Activated CD4-positive, CD25-positive, alpha-beta regulatory T cell (primary cell): ENCODE measurements at places on chromosomes 4 and X.

DNA sequence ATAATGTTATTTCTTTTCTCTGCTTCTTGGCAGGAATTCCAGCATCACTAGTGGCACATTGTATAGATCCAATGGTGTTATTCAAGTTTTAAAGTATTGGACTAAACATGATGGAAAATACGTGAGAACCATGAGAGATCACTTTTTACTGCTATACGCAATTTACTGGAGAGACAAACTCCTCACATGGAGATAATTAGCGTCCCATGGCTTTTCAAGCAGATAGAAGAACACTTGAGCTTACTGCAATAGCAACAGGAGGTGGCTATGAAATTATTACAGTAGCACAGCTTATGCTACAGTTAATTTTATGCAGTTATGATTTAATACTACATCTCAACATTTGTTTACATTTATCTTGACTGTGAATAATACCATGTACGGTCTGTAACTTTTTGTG, 11.9 kb upstream of the TMEM185A start:
- no peak for DNase-seq

- no peak for DNase-seq
Measured at GRCh38 chr4:126396121-126396520, 1081.4 kb downstream of the FAT4 start.

GRCh38 chr4:162163892-162164759, at the start of gene FSTL5:
TSS of gene FSTL5 (minus strand) at chr4:162164000. CDS start at chr4:162111396, 52,604 bp downstream.
- no peak for DNase-seq

DNA sequence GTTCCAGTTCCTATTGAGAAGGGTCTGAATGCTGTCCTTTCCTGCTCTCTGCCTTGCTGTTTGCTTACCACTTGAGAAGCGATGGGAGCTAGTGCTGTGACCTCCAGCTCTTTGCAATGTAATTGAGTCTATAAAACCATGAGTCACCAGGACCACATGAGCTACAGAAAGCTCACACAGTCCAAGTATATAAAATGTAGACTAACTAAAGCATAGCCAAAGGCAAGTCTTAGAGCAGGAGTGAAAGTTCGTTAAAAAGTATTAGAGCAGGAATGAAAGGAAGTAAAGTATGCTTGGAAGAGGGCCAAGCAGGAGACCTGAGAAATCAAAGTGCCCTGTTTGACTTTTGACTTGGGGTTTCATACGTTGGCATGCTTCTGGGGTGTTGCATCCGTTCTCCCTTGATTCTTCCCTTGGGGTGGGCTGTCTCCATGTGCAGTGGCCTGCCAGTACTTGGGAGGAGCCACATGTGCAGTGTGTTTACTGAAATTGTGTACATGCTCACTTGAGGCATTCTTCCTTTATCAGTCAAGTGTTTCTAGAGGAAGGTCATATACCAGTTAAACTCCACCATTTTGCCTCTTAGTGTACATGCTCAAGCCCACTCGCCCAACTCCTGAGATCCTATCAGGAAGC, 71.3 kb upstream of the KIT start:
- DNase-seq, result no peak

DNA sequence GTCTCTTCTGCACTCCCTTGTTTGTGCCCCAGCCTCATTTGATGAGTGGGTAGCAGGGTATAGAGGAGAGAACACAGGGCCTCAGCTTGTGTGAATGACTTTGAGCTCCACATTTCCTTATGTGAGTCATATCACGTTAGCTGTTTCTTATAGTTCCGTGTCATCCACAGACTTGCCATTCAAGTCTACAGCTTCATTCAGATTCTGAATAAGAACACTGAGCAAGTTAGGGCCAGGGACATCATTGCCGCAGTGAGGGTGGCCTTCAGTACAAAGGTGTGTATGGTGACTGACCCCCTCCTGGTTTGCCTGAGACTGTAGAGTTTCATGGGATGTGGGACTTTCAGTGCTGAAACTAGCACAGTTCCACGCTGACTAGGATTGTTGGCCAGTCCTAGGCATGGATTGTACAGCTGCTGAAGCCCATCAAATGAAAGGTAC, 23.6 kb downstream of the KLF3 start:
- no peak for DNase-seq

DNA sequence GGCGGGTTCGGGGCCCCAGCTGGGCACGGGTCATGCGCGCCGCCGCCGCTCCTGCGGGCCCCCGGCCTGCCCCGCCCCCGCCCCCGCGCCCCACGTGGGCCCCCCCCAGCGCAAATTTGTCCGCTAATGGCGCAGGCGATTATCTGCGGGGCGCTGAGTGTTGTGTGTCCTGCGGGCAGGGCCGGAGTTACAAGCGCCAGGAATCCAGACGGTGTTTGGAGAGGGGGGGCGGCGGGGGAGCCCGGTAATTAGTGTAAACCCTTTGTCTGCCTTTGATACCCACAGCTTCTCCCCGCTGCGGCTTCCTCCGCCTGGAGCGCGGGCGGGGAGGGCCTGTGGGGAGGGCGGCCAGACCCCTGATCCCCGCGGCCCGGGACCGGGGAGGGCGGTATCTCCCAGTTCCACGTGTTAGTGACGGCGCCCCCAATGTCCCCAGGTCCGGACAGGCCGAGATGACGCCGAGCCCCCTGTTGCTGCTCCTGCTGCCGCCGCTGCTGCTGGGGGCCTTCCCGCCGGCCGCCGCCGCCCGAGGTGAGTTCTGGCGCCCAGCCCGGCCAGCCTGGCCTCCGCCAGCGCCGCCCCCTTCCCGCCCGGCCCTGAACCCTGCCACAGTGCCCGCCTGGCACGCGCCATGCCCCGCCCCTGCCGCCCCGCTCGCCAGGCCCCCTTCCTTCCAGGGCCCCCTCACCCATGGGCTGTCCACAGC, 761 bp downstream of the FGFRL1 start:
- DNase-seq, result no peak

DNA sequence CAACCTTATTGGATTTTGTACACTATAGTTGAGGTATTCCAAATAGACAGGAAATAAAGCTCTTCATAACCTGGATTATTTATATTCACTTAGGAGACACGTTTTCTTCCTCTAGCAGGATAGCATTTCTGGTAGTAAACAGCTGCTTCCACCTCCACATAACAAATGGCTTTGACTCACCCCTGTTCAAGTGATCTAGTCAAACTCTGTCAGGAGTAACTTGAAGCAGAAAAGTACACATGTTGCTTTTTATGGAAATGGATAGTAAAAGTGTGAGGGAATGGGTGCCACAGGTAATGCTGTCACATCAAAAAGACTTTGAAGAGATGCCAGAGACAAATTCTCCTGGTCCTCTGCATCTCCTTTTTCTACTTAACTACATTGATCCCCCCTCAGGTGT, 258.7 kb upstream of the SLC7A11 start:
- no peak for DNase-seq

GRCh38 chr4:100009490-100009889, 59.4 kb upstream of the H2AZ1 start:
- no peak for DNase-seq

GRCh38 chr4:142044271-142044670, 407.9 kb downstream of the IL15 start:
- DNase-seq, result no peak
